ENCODE measurements at places on chromosomes 2 and 18.
A peak's percentile ranks its signal among the peaks of the same experiment; 100 is the strongest.

- DNase-seq: no peak
Measured at GRCh38 chr2:147197754-147198483, 646.9 kb upstream of the ACVR2A start.

DNA sequence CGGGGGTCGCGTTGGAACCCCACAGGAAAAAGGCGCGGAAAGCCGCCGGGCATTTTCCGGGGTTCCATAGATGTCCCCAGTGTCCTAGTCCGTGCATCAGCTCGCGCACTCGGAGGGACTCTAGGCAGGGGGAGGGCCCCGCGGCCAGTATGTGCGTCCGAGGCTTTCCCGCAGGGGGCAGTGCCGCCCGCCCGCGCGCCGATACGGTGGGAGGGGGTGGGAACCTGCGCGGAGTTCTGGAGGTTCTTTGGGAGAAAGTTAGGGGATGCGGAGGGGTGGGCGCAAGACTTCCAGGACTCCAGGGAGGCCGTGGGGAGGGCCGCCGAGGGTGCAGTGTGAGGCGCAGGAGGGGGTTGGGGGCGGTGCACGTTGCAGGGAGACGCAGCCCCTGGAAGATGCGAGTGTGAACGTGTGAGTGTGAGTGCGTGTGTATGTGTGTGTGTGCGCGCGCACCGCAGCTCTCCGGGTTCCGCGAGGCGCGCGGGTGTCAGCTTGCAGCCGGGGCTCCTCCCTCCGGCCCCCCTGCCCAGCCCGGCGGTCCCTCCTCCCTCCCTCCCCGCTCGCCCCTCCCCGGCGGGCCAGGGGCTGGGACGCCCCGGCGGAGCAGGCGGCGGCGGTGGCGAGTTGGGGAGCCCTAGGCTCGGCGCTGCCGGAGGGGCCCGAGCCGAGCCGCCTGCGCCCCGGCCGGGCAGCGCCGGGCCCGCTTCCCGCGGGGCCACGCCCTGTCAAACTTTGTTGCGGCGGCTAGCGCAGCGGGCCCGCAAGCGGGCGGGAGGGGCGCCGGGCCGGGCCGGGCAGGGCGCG, at the start of gene TCF7L1:
Gene TCF7L1 (plus strand): TSS at position 559 of the 804 bp plus-strand sequence. CDS start 293 bp downstream, outside the sequence.
- DNase-seq: peak; percentile 55

DNA sequence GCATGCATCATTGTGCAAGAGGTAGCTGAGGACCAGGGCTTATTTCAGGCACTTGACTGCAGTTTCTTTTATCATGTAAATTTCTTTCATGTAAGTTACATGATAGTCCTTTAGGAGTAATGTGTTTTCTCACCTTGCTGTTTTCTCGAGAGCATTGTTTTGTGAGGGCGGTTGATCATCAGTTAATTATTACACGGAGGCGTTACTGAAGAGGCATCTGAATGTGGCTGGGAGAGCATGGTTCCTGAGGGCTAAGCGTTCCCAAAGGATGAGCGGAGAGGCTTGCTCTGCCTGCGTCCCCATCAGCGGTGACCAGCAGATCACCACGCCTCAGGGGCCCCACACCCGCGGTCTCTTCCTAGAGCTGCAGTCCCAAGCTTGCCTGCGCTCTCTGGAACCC, 156.1 kb upstream of the NFATC1 start:
- DNase-seq: no peak

DNA sequence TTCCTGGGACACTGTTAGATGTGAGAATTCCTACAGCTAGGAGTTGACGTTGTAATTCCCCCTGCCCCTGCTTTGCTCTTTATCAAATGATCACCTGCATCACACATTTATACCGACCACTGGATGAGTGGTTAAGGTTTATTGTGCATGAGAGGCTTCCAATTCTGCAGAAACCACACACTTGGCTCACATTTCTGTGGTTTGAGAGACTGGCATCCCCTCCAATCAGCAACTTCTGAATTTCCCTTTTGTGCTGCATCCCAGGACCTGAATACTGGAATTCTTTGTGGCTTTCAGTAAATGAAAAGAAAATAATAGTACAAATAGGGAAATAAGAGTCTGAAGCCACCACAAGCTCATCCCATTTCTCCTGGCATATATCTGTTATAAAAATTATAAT, 628.7 kb upstream of the PIK3C3 start:
- no peak for DNase-seq

GRCh38 chr2:25227576-25227975, 59.2 kb upstream of the POMC start:
- no peak for DNase-seq

GRCh38 chr2:112933261-112933660, 22.3 kb downstream of the IL37 start:
- no peak for DNase-seq

GRCh38 chr18:23857756-23858155, 156.8 kb upstream of the TTC39C start:
- DNase-seq: no peak

GRCh38 chr2:157748371-157749142, 119.9 kb upstream of the ACVR1C start:
- DNase-seq: no peak

DNA sequence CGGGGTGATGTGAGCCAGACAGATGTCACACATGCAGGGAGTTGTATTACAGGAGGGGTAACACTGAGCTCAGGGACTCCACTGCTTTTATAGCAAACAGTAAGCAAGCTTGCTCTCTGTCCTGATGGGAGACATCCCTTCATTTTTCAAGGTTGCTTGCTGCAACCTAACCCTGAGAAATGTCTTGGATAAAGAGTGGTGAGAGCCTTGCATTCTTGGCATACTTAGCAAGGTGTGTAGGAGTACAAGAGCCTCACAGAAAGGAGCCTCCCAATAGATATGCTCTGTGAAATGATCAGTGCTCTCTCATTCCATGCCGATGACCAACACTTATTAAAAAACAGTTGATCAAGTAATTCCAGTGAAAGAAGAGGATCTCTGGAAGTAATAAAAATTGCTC, 8.1 kb downstream of the PFN4 start:
- DNase-seq: no peak

DNA sequence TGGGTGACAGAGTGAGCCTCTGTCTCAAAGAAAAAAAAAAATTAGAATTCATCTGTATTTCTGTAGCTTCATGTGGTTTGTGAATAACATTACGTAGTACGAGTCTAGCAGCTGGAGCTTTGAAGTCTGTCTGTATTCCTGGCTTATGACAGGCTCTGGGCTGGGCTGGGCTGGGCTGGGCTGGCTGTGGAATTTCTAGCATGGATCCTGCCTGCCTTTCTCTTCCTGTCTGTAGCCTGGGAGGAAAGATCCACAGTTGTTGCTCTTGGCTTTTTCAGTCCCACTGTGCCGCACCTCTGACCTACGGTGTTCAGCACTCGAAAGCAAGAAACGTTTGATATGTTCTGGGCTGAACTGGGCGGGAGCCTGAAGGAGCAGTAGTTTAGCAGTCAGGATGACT, 55.4 kb downstream of the BOLA3 start:
- peak; percentile 38 for DNase-seq

DNA sequence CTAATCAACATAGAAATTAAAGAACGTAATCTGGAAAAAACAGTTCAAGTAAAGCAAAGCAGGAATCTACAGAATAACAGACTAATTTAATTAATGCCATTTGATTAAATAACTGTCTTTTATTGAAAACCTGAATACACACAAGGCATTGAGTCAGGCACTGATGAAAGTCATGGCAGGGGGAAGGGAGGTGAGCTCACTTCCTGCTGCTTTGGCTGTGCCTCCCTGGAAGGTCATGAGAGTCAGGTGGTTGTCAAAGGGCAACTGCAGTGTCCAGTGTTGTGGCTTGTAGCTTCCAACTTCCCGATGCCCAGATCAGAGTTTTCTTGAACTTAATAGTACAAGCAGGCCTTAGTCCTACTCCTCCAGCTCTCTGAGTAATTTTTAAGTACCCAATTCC, 180.9 kb downstream of the PID1 start:
- no peak for DNase-seq

DNA sequence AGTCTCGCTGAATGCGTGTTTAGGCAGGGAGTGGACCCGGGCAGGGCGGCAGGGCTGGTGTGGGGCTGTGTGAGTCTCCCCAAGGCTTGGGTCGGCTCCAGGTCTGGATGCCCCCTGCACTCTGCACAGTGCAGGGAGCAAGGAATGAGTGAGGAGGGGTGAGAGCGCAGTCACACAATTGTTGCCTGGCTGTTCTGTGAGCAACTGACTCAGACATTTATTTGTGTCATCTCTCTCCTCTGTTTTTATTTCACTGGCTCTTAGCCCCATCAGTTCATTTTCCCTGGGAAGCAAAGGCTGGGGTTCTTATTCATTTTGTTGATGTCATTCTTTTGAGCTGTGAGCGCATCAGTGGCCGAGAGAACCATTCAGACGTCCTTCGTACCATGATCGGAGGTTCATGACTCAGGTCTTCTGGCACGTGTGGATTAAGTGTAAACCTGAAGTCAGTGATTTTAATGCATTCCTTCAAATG, 61.1 kb downstream of the GATA6 start:
- no peak for DNase-seq

DNA sequence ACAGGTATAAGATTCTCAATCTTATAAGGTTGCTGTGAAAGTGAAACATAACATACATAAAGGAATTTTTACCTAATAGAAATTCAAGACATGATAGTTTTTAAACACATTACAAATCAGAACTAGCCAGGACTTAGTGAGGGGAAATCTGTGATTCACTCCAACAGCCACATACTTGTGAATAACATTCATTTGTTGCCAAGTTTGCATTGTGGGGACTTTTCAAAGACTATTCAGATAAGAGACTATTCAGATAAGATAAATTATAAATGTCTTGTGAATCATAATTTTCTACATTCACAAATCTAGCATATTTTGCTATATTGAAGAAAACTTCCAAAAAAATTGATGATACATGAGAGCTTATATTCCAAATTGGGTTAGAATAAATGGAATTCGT, 345.3 kb upstream of the CDH20 start:
- DNase-seq: no peak

DNA sequence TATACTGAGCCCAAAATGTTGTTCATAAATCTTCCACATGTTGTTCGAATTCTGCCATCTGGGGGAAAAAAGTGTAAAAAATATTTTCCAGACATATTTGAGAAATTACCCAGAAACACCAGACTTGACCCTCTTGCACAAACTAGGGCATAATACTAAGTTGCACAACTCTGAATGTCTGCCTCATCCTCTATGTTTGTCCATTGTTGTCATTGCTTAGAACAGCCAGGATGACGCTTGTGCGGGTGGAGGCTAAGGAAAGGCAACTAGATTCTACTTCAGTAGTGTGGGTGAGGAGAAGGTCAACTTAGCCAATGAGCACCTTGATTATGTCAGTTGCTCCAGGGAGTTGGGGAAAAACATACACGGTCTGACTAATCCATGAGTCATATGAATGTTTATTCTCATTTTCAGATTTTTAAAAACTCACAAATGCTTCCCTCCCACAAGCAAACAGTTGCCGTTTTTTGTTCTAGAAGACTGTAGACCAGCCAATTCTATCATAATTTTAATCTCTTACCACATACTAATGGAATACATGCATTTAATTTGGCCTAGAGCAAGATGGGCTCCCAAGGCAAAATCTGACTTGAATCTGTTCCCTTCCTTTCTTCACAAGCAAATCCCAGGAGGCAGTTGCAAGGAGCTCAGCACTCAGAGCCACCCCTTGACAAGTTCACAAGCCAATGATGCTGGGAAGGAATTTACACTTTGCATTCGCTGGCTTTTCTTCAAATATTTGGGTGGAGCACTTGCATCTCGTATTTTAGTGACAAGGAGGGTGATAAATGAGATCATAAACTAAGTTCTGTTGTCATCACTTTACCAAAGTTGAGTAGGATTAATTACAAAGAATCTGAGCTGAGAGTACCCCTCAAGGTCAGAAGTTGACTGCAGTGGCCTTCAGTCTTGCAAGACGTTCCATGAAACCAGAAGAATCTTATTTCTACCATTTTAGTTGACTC, 163.2 kb upstream of the TWIST2 start:
- peak; percentile 6 for DNase-seq

- peak; percentile 63 for DNase-seq
Measured at GRCh38 chr2:190534310-190535120, at the start of gene NEMP2. Gene NEMP2, minus strand, starts transcription at chr2:190534722. Its CDS starts 67 bp downstream, at chr2:190534655.

GRCh38 chr2:96103761-96104486, 12.4 kb downstream of the ADRA2B start:
- no peak for DNase-seq

- DNase-seq: no peak
Measured at GRCh38 chr2:134413430-134413829, 159.6 kb downstream of the MGAT5 start.

- no peak for DNase-seq
Measured at GRCh38 chr2:134177351-134177931, 76.4 kb upstream of the MGAT5 start.

DNA sequence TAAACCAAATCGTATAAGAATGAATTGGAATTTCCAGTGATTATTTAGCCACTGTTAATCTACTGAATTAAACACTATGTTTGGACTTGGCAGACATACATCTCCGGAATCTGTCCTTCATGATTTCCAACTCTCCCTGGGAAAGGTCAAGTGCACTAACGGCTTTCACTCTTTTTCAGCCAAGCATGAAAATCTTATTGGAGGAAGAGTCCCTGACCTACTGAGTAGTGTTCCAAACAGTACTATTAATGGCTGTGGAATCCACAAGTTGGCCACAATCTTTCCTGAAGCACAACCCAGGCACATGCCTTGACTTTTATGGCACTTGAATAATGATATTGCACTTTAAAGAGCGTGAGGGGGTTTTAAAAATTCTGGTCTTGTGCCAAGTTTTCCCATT, 318.9 kb upstream of the RND3 start:
- DNase-seq: no peak

GRCh38 chr2:8141079-8141707, 540.7 kb upstream of the ID2 start:
- DNase-seq: no peak

DNA sequence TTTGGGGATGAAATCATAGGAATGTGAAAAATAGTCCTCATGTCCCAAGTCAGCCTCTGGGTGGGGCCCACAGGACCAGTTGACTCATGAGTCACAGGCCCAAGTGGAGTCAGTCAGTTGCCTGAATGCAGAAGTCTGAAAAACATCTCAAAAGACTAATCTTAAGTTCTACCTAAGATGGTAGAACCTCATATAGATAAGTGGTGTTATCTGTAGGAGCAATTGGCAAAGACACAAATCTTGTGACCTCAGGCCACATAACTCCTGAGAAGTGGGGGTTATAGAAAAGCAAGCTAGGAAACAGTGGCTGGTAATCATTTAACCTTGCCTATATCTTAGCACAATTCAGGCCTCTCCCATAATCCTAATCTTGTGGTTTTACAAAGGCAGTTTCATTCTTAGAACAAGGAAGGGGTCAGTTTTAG, 257.1 kb upstream of the SPOPL start:
- DNase-seq: no peak

GRCh38 chr2:102046135-102046986, 54.6 kb downstream of the IL1R2 start:
- no peak for DNase-seq

DNA sequence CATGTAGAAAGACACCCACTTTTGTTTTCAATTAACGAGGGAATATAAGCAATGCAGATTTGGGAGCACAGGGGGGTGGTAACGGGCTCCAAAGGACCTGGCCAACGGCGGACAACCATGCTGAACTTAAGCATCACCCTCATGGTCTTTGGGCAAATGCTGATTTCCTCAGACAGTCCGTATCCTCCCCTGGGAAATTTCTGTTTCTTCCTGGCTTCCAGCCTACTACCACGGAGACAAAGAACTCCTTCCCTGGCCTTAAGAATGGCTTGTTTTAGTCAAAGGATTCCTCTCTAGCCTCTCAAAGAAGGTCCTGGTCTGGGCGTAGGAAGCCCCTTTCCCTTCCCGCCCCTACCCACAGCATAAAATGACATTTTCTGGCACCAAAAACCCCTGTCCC, 34.3 kb downstream of the EN1 start:
- no peak for DNase-seq

GRCh38 chr2:172927641-172928357, 147.8 kb upstream of the MAP3K20 start:
- DNase-seq: no peak

GRCh38 chr2:118442996-118443553, 354.8 kb downstream of the INSIG2 start:
- no peak for DNase-seq

Data from hippocampal formation (tissue), 2 donors.